ENCODE measurements at places on chromosomes 12 and 14. TPM values are rescaled to one million over a fixed set of nuclear protein-coding genes. Genes with fewer than 3 reads are reported as not detected.

GRCh38 chr14:83433618-83434017 lies 1900.0 kb upstream of the SEL1L start:
- DNase-seq = no peak

GRCh38 chr12:93102312-93102711 lies 173.2 kb upstream of the EEA1 start:
- no peak for DNase-seq

DNA sequence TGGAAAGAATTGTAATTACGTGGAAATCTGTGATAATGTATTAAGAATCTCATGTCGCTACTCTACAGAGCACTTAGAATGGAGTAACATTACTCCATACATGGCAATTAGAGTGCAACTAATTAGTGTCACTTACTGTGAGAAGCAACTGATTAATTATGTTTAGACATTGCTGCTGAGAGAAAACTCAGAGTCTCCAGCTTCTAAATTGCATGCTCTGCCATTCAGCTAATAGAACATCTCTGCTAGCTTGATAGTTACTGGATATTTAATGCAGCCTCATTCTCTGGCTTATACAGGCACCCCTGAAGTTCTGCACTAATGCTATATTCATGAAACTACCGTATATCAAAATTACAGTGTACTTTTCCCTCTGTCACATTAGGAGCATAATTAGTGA lies 338.4 kb downstream of the ADAMTS20 start:
- no peak for DNase-seq

- DNase-seq = no peak
Measured at GRCh38 chr14:51844081-51844881, 16.1 kb upstream of the GNG2 start.

CCDC196 gene
- total RNA-seq = not detected

HOXC6 gene
- not detected for total RNA-seq
